Sciatic nerve (tissue), 2 donors: ENCODE measurements at places on chromosomes 12 and 14.

GRCh38 chr14:77067632-77068516 lies 30.2 kb upstream of the CIPC start:
- DNase-seq, result peak; percentile 84

GRCh38 chr12:23556661-23557060 lies 392.8 kb downstream of the SOX5 start:
- DNase-seq, result no peak

- DNase-seq, result no peak
These were observed 785 bp upstream of the FAM181A start for GRCh38 chr14:93926245-93926872.

- DNase-seq, result no peak
These were observed 23.1 kb downstream of the SLIRP start for GRCh38 chr14:77730976-77731497.

- DNase-seq, result no peak
These were observed 85.7 kb downstream of the ITPK1 start for GRCh38 chr14:93029911-93030508.

DNA sequence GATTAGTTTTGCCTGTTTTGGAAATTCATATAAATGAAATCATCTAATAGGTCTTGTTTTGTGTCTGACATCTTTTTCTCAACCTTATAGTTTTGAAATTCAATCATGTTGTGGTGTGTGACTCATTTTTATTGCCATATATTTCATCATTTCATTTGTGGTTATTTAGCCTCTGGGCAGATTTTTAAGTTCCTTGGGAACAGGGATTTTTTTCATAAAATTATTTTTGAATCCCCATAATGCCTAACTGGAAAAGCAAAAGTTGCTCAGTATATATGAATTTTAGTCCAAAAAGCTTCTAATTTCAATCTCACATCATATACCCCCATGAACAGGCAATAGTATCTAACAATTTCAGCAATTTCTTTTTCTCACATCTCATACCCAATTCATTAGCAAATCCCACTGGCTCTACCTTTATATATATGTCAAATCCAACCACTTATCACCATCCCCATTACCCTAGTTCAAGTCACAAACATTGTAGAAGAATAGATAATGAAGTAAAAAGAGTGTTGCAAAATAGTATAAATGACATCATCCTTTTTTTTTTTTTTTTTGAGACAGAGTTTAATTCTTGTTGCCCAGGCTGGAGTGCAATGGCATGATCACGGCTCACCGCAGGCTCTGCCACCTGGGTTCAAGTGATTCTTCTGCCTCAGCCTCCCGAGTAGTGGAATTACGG lies 2.6 kb upstream of the OR6J1 start:
- no peak for DNase-seq

DNA sequence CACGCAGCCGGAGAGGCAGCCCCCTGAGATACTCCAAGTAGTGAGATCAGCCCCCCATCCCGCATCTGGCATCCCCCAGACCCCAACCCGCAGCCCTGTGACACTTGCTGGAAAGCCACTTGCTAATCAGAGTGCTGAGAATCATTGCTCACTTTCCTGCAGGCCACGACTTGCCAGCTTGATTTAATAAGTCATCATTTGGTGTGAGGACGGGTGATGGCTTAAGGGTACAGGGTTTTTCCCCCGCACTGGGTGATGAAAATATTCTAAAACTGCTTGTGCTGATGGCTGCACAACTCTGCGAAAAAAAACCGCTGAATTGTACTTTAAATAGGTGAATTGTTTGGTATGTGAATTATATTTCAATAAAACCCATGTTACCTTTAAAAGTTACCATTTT lies 171.2 kb downstream of the FOXN3 start:
- DNase-seq, result no peak

- DNase-seq, result no peak
These were observed 132.5 kb upstream of the NCOR2 start for GRCh38 chr12:124699909-124700308.

DNA sequence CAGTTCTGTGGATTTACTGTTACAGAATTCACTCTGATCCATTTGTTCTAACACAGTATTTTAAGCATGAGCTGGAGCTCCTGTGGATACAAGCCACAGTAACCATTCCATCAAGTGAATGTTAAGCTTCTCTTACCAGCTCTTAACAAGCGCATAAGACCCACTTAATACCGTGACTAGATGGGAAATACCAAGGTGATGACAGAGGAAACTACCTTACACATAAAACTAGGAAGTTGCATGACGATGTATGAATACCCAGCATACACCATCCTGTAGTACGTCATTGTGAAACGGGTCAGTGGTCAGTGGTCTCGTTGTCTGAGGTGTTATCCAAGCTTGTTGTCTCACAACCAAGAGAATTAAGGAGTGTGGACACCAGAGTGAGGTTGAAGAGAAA lies 2.0 kb upstream of the GALC start:
- DNase-seq, result no peak

DNA sequence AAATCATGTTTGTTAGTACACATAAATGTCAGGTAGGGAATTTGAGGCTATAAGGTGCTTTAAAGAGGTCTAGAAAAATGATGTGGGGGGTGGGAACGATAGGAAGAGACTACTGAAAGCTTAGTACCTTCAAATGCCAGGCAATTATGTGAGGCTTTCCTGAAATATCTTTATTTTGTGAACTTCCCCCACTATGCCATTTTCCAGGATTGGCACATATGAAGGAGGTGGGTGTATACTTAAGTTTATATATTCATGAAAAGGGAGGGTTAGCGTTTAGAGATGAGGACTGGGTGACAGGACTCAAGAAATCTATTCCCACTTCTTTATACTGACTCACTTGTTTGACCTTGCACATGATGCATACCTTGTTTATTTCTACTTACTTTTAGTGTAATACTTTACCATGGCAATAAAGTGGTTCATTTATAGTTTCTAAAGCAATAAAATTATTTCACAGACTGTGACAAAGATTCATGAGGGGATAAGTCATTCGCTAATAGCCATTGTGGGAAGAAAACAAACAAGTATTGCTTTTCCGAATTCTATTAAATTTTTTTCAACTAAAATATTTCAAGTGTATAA lies 77.1 kb downstream of the PLEKHA5 start:
- DNase-seq, result no peak

DNA sequence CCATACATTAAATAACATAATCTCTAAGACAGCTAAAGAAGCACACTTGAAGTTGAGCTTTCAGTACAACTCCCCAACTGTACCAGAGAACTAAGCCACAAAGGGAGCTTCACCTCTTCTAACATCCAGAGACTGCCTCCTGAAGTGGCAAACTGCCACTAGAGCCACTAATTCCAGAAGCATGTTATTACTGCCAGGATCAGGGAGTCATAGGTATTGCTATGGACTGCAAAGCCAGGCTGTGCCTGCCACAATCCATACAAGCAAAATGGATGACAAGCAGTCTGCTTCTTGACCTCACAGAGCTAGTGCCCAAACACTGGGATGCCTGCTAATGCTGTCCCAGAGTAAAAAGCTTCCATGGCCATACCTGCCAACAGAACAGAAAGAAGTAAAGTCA lies 160.1 kb downstream of the STXBP6 start:
- no peak for DNase-seq

GRCh38 chr14:91257328-91258010 lies 13.0 kb upstream of the GPR68 start:
- no peak for DNase-seq

DNA sequence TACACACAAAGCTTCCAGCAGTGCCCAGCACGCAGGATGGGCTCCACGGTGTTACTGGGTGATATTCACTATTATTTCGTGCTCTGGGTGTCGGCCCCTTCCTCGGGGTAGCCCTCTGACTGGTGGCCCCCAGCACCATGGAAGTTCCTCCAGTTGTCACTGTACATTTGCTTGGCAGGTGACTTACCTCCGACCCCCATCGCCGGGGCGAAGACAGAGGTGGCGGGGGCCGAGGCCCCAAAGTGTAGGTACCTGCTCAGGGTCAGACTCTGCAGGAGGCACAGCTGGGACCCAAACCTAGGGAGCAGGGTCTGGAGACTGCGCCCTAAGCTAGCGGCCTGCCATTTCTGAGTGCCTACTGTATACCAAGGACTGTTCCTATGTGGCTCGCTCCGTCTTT lies 98.9 kb downstream of the RFLNA start:
- DNase-seq, result no peak

GRCh38 chr12:3049611-3050249 lies 27.4 kb upstream of the TSPAN9 start:
- no peak for DNase-seq
